ENCODE measurements at places on chromosomes 4 and X. TPM values are rescaled to one million over a fixed set of nuclear protein-coding genes. Genes with fewer than 3 reads are reported as not detected.

DNA sequence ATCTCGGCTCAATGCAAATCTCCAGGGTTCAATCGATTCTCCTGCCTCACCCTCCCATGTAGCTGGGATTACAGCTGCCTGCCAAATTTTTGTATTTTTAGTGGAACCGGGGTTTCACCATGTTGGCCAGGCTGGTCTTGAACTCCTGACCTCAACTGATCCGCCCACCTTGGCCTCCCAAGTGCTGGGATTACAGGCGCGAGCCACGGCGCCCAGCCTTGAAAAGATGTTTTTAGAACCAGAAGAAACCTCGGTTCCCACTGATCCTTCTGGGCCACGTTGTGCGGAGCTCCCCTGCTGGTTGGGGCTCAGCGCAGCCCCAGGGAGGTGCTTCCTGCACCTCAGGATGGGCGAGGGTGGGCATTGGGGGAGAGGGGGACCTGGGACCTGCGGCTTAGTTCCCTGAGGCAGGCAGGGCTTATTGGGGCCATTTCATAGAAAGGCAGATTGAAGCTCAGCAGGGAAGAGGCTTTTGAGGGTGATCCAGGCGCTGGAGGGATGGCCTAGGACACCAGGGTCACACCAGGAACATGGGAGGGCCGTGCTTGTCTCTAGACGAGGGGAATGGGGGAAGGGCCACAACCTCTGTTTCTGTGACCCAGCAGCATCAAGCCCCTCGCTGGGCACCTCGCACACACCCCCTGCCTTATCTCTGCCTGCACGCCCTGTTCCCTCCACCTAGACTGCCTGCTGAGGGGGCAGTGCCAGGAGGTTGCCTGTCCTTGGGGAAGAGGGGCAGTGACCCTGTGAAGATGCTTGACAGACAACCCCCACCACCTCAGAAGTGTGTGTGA is 6.3 kb upstream of the ADD1 start:
- H3K27ac ChIP-seq = peak overlapping the region; percentile 76
- no peak for DNase-seq
- H3K27me3 ChIP-seq = no peaks in the 10 kb centered on the region
- H3K36me3 ChIP-seq = peaks cover 26% of the 10 kb centered on the region
- H3K4me3 ChIP-seq = peak overlapping the region; percentile 50

DNA sequence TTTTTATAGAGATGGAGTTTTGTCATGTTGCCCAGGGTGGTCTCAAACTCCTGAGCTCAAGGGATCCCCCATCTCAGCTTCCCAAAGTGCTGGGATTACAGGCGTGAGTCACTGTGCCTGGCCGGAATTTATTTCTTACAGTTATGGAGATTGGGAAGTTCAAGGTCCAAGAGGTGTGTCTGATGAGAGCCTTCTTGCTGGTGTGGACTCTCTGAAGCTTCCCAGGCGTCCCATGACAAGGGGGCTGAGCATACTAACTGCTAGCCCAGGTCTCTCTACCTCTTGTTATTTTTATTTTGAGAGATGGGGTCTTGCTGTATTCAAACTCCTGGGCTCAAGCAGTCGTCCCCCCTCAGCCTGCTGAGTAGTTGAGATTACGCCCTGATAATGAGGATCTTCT is 2.9 kb upstream of the NSD2 start:
- no peak for DNase-seq
- H3K4me3 ChIP-seq = no peak overlapping the region
- no peaks in the 10 kb centered on the region for H3K27me3 ChIP-seq
- peaks cover 32% of the 10 kb centered on the region for H3K4me1 ChIP-seq
- no peak overlapping the region for H3K27ac ChIP-seq
- H3K36me3 ChIP-seq = no peaks in the 10 kb centered on the region

ZNF182 gene
- 5.0 TPM for total RNA-seq

GRCh38 chr4:73914071-73914470 is 44.9 kb downstream of the CXCL1 start:
- no peak for DNase-seq
- no peak overlapping the region for H3K4me3 ChIP-seq
- H3K4me1 ChIP-seq = no peaks in the 10 kb centered on the region
- no peaks in the 10 kb centered on the region for H3K36me3 ChIP-seq
- H3K27ac ChIP-seq = no peak overlapping the region
- no peaks in the 10 kb centered on the region for H3K27me3 ChIP-seq

DNA sequence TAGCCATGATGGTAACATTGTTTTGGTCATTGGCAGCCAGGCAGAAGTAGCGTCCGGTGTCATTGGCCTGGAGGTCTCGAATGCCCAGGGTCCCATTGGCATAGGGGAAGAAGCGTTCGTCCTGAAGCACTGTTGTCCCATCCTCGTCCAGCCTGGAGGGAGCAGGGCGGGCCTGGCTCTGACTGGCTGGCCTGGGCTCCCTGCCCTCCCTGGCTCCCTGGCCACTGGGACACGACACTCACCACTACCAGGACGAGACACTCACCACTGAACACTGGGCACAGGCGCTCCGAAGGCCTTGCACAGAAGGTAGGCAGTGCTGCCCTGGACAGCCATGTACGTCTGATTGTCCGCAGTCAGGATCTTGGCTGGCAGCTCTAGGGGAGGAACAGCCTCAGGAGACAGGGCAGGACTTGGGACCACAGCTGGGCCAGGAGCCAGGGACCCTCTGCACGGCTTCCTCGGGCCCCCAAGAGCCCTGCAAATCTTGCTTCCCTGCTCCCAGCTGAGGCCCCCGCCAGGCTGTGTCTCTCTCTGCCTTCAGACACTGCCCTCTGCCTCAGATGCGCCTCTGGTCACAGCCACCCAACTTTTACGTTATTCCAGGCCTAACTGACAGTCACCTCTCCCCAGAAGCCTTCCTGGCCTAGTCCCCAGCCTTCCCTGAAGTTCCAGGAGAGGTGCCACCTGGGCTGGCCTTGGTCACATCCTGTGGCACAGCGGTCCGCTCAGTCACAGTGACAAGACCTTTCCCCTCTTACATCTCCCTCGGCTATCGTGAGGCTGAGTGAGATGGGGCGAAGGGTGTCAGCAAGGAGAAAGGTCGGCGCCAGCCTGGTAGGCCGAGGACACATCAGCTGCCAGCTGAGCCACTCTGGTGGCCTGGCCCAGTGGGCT is 17.1 kb downstream of the L1CAM start:
- no peaks in the 10 kb centered on the region for H3K27me3 ChIP-seq
- H3K27ac ChIP-seq = no peak overlapping the region
- no peaks in the 10 kb centered on the region for H3K36me3 ChIP-seq
- no peak overlapping the region for H3K4me3 ChIP-seq
- no peaks in the 10 kb centered on the region for H3K4me1 ChIP-seq

GRCh38 chrX:28099166-28099565 is 117.9 kb upstream of the DCAF8L1 start:
- H3K4me3 ChIP-seq = no peak overlapping the region
- DNase-seq = no peak
- no peaks in the 10 kb centered on the region for H3K27me3 ChIP-seq
- no peaks in the 10 kb centered on the region for H3K4me1 ChIP-seq

Measured in CD4-positive, alpha-beta T cell (primary cell).